ENCODE measurements at places on chromosomes 6 and 20.

DNA sequence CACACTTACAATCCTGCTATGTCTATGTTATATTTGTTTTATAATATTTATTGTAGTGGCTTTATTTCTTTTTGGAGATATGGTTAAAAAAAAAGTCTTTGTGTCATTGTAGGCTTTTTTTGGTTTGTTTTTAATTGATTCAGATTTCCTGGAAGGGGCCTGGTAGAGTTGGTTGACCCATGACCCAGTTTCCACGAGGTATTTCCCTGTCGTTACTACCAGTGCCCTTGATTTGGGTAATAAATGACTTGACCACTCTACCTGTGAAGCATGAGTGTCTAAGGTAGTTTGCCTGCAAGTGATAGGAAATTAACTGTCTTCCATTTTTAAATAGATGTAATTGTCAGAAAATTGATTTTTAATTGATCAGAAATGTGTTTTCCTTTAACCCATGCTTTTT is 121.0 kb downstream of the JARID2 start:
- DNase-seq = no peak

- no peak for DNase-seq
Observed at GRCh38 chr20:58706150-58706892, 13.7 kb downstream of the NPEPL1 start.

DNA sequence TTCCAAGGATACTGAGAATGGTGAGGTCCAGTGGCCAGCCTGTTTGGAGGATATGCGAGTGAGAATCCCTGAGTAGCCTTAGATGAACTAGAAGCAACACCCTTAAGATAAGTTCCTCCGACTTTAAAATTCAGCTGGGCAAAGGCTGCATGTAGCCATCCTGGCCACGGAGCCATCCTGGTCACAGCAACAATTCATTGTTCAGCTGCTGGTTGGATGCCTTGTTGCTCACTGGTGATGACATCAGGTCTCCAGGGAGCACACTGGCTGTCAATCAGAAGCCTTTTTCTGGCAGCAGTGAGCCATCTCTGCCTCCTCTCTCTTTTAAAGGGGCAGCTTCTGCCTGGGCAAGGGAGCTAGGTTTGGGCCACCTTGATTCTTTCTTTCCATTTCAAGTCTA is 22.4 kb upstream of the RIMS4 start:
- DNase-seq = no peak

- DNase-seq = no peak
Observed at GRCh38 chr6:31629014-31629413, 8.5 kb downstream of the PRRC2A start.

- DNase-seq = no peak
Observed at GRCh38 chr20:10352934-10353824, 80.8 kb downstream of the MKKS start.

GRCh38 chr20:2902818-2903217 is 29.5 kb downstream of the PTPRA start:
- no peak for DNase-seq

GRCh38 chr6:139137706-139138105 is 2.8 kb downstream of the HECA start:
- DNase-seq = no peak

- no peak for DNase-seq
Observed at GRCh38 chr6:163554032-163554431, 139.5 kb downstream of the QKI start.

DNA sequence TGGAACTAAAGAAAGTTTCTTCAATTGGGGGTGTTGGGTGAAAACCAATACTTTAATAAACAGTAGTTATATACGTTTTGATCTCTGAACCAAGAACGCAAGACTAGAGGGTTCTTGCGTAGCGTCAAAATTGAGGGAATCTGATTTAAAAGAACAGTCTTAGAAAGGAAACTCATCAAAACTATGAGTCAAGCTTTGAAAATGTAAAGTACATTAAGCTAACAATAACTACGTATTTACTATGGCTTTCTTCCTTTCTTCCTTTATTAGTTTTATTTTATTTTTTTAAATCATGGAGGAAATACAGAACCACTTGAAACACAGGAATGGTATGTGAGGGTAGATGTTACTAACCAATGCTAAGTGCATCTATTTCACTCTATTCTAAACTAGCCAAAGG is 287.0 kb upstream of the RSPO3 start:
- DNase-seq = no peak

- no peak for DNase-seq
Observed at GRCh38 chr6:117561128-117561527, 41.2 kb downstream of the GOPC start.

DNA sequence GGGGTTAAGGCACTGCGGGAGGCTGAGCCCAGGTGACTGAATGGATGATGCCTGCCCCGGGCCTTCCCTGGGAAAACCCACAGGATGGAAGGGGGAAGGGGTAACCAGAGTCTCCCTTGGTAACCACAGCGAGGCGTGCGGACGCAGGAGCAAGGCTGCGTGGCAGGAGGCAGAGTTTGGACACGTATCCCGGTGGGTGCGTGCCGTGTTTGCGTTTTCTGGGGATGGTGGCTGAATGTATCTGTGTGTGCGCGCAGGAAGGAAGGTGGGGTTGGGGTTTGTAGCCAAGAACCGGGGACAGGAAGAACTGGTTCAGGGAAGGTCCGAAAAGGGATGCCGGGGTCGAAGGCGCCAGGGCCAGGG is 1.8 kb downstream of the MDGA1 start:
- no peak for DNase-seq

- DNase-seq = no peak
Observed at GRCh38 chr20:54525916-54526590, 50.7 kb downstream of the DOK5 start.

DNA sequence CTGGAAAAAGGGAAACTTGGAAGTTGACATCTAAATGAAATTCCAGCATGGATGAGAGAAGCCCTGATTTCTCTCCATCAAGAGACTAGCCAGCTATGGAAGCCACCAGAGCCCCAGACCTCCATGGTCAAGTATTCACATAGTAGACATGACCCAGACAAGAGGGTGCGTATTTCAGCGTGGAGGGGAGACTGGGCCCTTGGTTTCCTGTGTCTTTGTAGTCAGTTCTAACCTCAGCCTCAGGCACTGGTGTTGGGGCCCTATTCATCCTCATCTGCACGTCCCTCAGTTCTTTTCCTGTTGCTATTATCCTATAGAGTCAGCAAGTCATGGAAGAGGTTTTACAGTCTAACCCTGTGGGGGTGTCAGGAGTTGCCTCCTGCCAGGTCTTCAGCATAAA is 12.5 kb downstream of the GNL1 start:
- no peak for DNase-seq

DNA sequence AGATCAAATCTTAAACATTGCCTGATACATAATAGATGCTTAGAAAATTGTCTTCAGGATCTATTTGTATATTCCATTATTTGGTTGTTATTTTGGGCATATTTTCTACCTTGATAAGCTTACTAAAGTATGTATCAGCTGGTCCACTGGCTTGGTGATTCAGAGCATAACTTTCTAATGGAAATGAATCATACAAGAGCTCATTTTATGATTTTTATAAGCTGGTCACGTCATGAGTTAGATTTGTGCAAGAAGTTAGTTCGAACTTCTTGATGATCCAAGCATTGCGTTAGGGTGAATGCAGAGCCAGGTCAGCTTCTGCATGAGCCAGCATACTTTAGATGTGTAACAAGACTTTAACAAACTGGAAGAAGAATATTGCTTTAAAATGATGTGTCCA is 144.5 kb upstream of the FLRT3 start:
- DNase-seq = no peak

GRCh38 chr20:17614176-17614811 is 44.4 kb downstream of the DSTN start:
- DNase-seq = no peak

DNA sequence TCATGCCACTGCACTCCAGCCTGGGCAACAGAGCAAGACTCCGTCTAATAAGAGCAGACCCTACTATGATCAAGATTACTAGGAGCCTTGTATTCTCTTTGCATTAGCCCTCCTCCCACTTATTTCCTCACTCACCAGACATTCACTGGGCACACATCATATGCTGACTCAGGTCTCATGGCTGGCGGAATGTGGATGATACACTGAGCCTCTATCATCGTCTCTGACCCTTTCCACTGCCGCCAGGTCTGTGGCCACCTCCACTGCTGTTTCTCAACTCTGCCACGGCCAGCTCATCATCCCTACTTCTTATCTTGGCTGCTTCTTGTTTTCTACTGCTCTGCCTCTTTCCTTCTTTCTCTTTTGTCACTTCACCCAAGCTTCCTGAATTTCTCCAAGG is 161.0 kb downstream of the BACH2 start:
- DNase-seq = no peak

DNA sequence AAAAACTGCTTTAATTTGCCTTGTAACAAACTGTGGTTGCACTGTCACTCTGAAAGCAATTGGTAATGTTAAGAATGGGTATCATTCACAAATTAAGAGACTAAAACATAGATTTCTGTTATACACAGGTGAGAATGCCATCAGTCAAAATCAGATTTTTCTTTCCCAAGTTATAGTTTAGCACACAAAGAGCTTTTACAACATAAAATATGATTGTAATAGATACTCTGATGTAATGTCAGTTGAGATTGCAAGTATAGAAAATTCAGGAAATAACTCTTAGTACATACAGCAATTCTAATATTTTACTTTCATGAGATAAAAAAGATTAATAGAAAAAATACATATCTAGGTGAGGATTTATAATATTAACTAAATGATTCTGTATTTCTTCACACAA is 2.3 kb upstream of the ME1 start:
- DNase-seq = no peak

- DNase-seq = no peak
Observed at GRCh38 chr20:34744847-34745246, 40.7 kb downstream of the TP53INP2 start.

GRCh38 chr6:44702292-44702691 is 314.8 kb downstream of the CDC5L start:
- DNase-seq = no peak

DNA sequence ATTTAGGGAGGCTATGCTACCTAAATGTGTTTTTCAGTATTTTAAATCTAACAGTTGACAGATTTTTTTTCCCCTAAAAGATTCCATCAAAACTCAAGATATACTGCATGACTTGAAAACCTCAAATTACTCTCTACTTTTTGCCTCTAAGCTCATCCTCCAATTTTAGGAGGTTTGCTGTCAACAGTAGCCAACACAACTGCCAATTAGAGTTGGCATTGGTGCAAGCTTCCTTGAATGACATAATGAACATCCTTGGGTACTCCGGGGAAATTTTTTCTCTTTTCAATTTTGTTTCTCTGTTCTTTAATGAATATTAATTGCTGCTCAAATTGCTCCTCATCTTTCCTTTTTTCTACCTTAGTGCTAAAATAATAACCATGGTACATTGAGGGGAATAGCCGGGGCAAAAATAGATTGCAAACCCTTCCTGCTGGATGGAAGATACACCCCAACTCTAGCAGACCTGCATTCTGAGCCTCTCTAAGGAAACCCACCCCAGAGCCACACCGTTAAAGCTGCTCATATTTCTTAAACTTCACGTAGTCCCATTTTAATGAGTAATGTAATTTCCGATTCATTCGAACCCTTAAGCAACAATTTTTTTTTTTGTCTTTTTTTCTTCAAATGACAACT is 34.3 kb downstream of the SLC22A23 start:
- DNase-seq = no peak

DNA sequence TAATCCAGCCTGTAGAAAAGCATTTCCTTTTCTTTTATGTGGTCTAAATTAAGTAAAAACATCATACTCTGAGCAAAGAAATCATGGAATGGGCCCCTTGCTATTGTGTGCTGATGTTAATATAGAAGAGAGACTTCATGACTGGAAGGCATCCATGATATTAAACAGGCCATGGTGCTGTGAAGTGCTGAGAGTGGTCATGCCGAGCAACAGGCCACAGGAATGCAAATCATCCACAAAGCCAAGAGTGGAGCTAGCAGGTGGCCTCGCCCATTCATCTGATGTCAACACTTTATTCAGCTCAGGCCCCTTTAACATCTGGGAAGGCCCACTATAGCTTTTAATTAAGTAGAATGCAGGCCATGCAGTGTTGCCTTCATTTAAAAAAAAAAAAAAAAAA is 115.2 kb upstream of the HMGCLL1 start:
- no peak for DNase-seq

GRCh38 chr6:80234401-80234800 is 127.9 kb downstream of the BCKDHB start:
- DNase-seq = no peak

DNA sequence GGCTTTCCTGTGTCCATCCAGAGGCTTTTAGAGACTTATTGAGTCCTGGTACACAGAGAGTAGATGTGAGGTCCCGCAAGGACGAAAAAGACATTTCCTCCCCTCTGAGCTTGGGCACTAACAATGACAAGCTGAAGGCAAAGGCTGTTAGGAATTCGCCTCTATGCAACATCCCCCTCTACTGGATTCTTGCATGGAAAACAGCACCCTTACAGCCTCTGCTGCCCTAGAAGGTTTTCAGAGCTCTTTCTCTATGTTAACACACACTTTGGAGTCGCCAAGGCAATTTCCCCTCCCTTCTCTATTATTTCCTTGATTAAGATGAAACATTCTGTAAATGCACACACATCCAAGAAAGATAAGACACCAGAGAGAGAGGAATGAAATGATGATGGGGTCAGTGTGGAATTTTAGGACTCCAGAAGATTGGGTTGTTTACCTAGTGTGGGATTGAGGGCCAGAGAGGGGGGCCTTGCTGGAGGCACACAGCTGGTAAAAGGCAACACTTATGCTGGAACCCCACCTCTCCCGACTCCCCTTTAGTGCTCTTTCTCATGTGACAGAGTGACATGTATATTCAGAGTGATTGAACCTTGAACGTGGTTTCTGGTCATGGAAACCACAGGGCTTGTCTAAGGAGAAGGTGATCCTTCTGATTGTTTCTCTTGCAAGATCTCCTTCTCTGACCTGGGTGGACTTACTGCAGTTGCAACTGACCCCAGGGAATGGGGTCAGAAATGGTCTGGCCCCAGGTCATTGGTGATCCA is 300.7 kb downstream of the CLIC5 start:
- no peak for DNase-seq

DNA sequence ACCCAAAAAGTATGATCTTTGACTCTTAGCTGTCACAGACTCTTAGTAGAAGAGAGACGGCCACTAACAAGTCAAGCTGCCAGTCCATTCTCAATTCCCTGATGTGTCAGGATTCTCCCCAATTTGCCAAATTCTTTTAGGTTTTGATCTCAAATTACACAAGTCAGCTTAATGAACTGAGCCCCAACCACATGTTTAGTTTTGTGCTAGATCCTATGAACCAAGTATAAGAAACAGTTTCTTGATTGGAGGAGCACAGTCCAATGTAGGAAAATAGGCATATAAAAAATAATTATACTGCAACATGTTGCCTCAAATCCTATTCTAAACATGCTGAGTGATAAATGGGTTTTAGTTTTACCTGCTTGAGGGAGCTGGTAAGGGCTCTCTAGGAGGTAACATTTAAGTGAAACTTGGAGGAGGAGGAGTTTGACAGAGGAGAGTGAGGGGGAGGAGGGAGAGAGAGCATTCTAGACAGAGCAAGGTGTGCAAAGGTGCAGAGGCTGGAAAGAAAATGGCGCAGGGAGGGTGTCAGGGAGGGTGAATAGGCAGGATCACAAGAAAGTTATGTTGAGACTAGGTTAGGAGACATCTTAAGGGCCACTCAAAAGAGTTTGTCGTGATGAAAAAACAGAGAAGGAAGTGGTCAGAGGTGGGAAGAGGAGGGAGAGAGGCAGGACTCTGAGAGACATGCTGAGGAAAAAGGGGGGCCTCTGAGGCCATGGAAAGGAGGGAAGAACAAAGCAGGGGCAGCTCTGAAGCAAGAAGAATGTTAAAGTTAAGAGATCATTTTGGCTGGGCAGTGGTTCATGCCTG is 22.8 kb upstream of the FAM83C start:
- no peak for DNase-seq

All from activated gamma-delta T cell (primary cell).